A549 treated with GW870086 at 1 μM for 4 hours (cell line): ENCODE measurements at places on chromosomes 4 and X. TPM values are rescaled to one million over a fixed set of nuclear protein-coding genes. Genes with fewer than 3 reads are reported as not detected.

The DDX3X gene
- 134 to 308 TPM (median 194 TPM) in 5 replicates for total RNA-seq

The PRRG1 gene
- 5.6 to 6.6 TPM (median 6.1 TPM) in 5 replicates for total RNA-seq

The REPS2 gene
- 0.57 to 1.0 TPM (median 0.73 TPM) in 5 replicates for total RNA-seq

The BRS3 gene
- total RNA-seq, result not detected in 5 replicates
